ENCODE measurements at places on chromosomes 3 and 15.

DNA sequence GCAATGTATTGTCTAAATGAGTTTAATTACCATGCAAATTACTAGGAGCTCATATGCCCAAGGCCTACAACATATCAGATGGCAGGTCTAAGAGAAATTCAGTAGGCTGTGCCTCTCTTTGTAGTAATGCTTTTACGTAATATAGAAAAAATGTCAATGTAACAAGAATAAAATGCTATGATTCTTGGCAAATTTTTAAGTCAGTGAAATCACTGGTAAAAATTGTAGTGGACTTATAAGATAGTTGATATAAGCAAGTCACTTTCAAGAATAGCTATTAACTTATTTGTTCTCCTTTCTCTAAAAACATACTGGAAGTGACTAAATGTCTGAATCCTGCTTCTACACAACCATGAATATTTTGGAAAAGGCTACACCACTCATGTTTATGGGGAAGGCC lies 707.8 kb downstream of the TUSC7 start:
- peak; percentile 66 for DNase-seq

DNA sequence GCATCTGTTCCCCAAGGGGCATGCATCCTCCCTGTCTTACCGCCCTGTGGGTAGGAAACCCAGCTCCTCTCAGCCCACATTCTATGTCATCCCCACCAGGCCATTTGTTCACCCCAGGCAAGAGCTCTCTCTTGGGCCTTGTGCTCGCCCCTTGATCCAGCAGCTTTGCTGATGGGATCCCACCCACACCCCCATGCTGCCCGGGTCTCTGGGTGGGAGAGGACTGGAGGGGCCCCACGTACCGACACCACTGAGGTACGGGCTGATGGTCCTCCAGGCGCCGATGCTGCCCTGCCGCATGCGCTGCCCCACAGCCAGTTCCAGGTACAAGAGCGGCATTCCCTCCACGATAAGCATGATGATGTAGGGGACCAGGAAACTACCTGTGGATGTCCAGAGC lies 14.5 kb downstream of the SLC6A20 start:
- no peak for DNase-seq

DNA sequence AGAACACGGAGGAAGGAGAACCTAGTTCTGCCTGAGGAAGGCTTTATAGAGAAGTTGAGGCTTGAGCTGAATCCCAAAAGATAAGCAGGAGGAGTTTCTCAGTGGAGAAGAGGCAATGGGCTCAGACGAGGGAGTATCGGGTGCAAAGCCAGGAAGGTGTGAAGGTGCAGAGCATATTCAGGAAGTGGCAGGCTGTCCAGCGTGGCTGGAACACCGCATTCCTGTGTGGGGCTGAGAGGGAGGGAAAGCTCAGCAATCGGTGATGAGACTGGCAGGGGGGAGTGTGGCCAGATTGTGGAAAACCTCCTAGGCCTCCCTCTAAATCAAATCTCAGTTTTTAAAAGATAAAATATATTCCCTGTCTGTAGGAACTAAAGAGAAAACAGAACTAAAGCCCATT lies 63.0 kb downstream of the ARHGAP31 start:
- no peak for DNase-seq

GRCh38 chr3:150611666-150612065 lies 8.5 kb downstream of the SELENOT start:
- DNase-seq, result no peak

- no peak for DNase-seq
Measured at GRCh38 chr3:134694946-134695543, 44.2 kb upstream of the KY start.

- DNase-seq, result peak; percentile 48
Measured at GRCh38 chr3:67790043-67790442, 135.6 kb upstream of the SUCLG2 start.

Data from fibroblast of skin of back (primary cell).